ENCODE measurements at places on chromosomes 4 and X. TPM values are rescaled to one million over a fixed set of nuclear protein-coding genes. Genes with fewer than 3 reads are reported as not detected.

DNA sequence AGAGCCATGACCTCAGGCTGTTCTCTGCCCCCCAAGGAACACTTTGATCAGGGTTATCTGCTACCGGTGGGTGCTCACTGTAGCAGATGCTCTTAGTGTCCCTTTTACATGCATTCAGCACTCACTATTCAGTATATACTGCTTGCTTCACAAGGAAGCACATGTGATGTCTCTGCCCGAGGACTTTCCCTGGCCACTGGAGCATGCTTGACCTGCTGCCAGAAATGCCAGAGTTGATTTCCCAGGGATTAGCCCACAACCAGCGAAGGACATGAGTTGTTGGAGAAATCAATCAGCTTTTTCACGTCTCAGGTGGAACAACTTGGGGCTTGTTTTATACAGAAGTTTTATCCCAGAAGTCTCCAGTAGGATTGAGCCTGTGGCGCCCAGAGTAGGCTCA, 51.2 kb upstream of the RPS6KA3 start:
- DNase-seq, result no peak

Gene SLC9B1
- 1.0 TPM for total RNA-seq

- DNase-seq, result no peak
Observed at GRCh38 chr4:155954118-155954685, 536 bp upstream of the CTSO start.

DNA sequence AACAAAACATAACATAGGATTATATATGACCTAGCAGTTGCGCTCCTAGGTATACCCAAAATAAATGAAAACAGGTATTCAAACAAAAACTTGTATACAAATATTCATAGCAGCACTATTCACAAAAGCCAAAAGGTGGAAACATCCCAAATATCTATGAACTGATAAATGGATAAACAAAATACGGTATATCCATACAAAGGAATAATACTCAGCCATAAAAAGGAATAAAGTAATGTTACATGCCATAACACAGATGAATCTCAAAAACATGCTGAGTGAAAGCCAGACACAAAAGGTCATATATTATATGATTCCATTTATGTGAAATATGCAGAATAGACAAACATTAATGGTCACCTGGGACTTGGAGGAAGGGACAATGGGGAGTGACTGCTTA, 5.2 kb downstream of the WNK3 start:
- no peak for DNase-seq

Gene CCDC158
- under 0.01 TPM for total RNA-seq

DNA sequence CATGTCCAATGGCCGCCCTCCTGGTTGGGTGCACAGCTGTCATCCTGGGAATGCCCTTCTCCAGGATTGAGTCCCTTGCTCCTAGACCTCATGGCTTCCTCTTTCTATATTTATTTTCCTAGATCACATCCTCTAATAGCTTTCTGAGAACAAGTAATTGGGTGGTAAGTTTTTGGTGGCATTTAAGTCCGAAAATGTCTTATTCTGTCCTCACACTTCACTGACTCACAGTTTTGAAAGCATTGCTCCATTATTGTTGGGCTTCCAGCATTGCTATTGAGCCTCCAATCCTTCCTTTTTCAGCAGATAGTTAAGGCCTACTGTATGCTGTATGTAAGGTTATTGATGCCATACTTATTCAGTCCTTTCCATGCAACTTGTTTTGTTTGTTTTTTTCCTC, 25.9 kb downstream of the PGM2 start:
- no peak for DNase-seq

Gene DUX4
- not detected for total RNA-seq

Gene CHM
- total RNA-seq, result 15.6 TPM

Gene SGMS2
- total RNA-seq, result 95.0 TPM

DNA sequence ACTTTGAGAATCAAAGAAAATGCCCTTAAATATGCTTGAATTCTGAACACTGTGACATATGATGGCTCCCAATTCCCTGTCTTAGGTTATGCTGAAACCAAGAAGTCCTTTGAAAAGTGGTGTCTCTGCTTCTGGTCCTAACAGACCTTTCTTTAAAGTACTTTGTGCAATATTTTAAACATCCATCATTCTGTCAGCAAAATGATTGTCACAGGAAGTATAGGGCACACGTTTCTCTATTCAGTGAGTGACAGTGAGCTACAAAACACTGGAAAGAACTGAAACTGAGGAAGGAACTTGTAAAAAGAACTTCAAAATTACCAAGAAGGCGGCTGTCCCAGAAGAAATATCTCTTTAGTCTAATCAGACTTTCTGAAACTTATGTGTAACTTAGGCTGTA, 12.2 kb upstream of the NUP54 start:
- no peak for DNase-seq

DNA sequence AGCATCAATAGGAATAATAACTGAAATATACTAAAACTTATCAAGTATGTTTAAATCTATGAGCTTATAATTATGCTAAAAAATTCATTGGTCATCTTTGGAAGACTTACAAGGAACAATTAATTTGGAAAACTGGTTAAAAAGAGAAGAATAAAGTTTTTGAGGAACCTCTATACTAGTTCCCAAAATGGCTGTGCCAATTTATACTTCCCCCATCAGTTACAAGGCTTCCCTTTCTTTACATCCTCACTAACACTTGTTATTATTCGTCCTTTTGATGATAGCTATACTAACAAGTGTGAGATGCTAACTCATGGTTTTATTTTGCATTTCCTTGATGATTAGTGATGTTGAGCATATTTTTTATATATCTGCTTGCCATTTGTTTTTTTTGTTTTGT, 17.1 kb downstream of the OGT start:
- no peak for DNase-seq

Gene RHOXF1
- not detected for total RNA-seq

- no peak for DNase-seq
Observed at GRCh38 chr4:77082886-77083608, 7.3 kb upstream of the CCNI start.

DNA sequence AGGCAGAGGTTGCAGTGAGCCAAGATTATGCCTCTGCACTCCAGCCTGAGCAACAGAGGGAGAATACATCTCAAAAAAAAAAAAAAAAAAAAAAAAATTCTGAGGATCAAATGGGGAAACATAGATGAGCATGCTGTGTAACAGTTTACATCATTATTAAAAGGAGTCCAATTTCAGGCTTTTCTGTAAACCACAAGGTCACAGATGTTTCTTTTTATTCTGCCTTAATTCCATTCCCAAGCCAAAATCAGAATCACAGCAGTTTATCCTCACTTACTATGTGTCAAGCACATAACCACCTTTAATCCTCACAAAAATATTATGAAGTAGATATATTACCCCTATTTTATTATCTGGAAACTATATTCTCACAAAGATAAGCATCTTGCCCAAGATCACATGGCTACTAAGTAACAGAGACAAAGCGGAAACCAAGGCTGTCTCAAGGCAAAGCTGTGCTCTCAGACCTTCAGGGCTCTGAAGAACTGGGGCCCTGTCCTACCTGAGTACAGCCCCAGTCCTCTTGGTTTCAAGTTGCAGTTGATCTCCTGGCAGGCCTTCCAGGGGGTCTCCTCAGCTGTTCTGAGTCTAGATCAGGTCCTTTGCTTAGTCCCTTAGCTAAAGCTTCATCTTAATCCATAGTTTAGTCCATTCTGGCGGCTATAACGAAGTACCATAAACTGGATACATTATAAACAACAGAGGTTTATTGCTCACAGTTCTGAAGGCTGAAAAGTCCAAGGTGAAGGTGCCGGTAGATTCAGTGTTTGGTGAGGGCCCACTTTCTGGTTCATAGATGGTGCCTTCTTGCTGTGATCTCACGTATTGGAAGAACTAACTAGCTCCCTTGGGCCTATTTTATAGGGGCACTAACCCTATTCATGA, 141.3 kb downstream of the PALLD start:
- DNase-seq, result no peak

DNA sequence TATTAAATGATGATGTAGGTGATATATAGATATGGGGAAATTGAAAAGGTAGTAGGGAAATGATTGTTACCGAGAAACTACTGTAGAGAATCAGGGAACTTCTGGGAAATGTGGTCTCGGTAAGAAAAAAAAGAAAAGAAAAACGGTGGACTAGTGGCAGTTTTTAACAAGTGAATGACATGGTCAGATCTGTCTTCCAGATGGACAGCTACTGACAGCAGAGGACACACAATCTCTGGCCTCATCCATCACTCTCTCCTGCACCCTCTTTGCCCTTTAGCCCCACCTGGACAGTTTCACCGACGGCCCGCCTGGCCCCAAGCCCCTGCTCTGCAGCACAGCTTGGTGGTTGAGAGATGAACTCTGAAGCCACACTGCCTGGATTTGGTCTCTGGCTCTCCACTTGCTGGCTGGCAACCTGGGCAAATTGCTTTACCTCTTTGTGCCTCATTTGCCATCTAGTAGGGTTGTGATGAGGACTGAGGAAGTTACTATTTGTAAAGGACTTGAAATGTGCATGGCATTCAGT, 23.4 kb downstream of the RBM47 start:
- DNase-seq, result no peak

All from bronchial epithelial cell (primary cell).